ENCODE measurements at places on chromosomes 3 and 15.
A peak's percentile ranks its signal among the peaks of the same experiment; 100 is the strongest.

DNA sequence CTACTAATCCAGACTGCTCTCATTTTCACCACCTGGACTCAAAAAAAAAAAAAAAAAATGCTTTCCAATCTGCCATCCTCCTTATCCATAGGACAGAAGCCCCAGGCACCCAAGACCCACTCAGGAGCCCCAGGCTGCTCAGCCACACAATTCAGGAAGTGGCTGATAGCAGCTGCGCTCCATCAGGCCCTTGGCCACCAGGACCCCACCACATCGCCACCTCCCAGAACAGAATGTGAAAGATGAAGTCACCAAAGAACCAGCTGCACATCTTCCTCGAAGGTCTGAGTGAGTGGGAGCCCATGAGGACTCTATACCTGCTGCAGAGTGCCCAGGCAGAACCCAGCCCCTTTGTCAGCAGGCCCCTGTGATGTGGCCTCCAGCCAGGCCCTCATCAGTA is 19.5 kb downstream of the POC1A start:
- no peak for DNase-seq

DNA sequence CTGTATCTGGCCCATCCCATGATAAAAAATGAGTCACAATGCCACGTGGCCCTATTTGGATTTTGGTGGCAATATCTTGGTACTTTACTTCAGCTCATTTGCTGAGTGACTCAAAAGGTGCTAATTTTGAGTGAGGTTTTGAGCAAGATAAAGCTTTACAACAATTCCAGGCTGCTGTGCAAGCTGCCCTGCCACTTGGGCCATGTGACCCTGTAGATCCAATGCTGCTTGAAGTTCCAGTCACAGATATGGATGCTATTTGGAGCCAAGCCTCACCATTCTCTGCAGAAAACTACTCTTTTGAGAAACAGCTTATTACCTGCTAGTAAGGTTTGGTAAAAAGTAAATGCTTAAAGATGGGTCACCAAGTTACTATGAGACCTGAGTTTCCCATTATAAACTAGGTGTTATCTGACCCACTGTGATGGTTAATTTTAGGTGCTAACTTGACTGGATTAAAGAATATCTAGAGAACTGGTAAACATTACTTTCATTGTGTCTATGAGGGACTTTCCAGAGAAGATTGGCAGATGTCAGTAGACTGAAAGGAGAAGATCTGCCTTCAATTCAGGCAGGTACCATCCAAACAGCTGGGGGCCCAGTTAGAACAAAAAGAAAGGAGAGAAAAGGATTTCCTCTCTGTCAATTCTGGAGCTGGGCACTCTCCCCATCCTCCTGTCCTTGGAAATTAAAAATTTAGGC is 1083.9 kb downstream of the DIPK2A start:
- DNase-seq: no peak

DNA sequence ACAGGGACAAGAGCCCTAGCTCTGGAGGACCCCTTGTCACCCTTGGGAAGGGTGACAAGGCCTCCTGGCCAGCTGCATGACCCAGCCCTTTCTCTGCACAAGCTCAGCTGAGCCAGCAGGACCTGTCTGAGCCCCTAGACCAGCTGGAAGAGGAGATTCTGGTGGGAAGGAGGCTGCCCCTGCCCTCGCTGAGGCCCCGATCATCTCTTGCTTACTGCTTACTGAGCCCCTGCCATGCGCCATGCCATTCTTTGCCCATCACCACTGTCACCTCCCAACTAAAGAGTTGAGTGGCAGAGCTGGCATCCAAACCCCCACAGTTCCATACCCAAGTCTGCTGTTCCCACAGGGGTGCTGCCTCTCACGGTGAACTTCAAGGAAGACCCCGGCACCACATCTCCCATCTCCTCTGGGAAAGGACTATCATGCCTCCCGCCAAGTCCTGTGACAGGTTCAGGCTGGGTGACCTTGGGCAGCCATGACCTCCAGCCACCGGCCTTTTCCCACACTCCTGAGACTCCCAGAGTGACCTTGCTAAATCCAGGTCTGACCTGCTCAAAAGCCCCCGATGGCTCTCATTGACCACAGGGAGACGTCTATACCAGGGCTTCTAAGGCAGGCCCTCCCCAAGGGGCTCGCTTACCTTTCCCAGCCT is 34.0 kb downstream of the ACSBG1 start:
- DNase-seq: no peak

DNA sequence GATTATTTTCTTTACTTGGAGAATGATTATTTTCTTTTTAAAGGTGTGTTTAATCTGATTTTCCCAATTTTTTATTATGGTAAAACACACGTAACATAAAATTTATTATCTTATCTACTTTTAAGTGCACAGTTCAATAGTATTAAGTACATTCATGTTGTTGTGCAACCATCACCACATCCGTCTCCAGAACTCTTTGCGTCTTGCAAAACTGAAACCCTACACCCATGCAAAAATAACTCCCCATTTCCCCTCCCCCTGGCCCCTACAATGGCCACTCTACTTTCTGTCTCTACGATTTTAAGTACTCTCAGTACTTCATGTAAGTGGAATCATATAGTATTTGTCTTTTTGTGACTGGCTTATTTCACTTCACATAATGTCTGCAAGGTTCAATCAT is 230.7 kb downstream of the SATB1 start:
- DNase-seq: no peak

- peak; percentile 1 for DNase-seq
These were observed 880.1 kb downstream of the CADM2 start for GRCh38 chr3:85838921-85839320.

- no peak for DNase-seq
These were observed 215.7 kb downstream of the ULK4 start for GRCh38 chr3:41746215-41746614.

GRCh38 chr3:187976365-187976900 is 177.5 kb upstream of the LPP start:
- no peak for DNase-seq

- DNase-seq: no peak
These were observed 25.4 kb downstream of the LINGO1 start for GRCh38 chr15:77607111-77607893.

DNA sequence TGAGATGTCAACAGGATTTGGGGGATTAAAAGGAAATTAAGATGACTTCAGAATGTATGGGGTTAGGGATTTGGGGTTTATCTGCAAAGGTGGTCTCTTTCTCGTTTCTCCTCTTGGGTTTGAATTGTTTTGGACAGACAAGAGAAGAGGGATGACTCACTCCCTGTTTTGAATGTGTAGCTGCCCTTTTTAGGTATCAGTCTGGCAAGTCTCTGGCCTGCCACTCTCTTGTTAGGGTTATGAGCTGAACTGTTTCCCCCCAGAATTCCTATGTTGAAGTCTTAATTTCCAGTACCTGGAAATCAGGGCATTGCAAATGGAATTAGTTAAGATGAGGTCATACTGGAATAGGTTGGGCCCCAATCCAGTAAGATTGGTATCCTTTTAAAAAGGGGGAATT is 291.7 kb downstream of the MEX3B start:
- no peak for DNase-seq

GRCh38 chr15:29708519-29708918 is 113.7 kb downstream of the TJP1 start:
- DNase-seq: no peak

DNA sequence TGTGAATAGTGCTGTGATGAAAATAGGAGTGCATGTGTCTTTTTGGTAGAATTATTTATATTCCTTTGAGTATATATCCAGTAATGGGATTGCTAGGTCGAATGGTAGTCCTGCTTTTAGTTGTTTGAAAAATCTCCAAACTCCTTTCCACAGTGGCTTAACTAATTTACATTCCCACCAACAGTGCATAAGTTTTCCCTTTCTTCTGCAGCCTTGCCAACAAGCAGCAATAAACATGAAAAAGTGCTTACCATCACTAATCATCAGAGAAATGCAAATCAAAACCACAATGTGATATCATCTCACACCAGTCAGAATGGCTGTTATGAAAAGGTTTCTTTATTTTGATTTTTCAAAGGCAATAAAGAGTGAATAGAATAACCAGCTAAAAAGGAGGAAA is 1105.9 kb downstream of the NAALADL2 start:
- no peak for DNase-seq

DNA sequence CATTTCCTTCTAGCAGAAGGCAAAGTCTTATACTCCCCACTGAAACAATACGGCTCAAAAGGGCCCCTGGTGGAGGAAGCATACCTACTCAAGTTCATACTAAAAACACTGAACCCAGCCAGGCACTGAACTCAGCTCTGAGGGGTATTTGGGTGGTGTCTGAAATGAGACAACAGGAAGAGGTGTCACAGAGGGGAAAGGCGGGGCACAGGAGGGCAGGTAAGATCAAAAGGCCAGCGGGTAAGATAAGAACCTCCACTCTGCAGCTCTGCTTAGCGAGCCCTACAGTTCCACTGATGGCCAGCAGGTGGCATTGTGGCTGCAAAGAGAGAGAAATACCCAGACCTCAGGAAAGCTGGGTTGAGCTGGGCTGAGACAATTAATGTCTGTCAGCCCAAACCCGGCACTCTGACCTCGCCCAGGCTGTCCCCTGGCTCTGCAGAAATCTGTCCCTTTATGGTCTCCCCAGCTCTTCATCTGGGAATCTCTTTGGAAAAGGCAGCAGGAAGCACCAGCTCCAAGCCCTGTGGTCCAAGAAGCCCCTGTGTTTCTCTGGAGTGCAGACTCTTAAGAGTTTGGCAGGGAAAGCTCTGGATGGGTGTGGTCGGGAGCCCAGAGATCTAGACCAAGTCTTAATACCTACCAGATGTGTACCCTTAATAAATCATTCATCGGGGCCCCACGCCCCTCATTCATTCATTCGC is 8.4 kb downstream of the MFGE8 start:
- DNase-seq: peak; percentile 9

- no peak for DNase-seq
These were observed 90.0 kb upstream of the ADPGK start for GRCh38 chr15:72873379-72874233.

GRCh38 chr15:63933522-63933921 is 99.8 kb upstream of the HERC1 start:
- no peak for DNase-seq

DNA sequence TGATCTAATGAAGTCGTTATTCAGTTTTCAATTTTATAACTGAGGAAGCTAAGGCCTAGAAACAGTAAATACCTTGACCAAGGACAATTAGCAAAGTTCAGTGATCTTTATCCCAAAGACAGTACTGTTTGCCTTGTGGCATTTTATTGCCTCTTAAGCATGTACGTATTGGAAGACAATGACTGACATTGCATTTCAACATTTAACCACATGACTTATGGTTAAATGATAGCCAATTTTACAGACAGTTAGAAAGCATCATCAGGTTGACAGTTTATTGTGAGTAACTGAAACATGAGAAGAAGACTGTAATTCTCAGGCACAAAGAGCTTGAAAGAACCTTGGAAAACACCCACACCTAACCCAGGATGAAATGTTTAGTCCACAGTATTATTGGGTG is 390.8 kb upstream of the ZNF385D start:
- DNase-seq: no peak

GRCh38 chr3:148332509-148332908 is 365.2 kb upstream of the AGTR1 start:
- DNase-seq: peak; percentile 9

DNA sequence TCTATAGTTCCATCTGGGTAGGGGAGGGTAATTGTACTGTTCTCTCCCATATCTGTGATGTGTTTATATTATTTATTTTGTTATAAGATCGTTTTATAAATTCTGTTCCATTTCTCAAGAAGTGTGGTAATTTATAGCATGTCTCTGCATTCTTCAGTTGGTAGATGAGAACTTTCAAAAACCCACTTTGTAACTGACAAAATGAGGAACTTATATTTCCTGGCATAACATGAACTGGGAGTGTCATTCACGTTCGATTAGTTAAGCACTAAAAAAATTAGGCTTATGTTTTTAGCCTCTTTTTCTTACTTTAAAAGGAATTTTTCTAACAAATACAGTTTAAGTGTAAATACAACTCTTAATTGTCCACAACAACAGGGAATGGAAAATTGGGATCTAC is 230.8 kb downstream of the CGGBP1 start:
- no peak for DNase-seq

GRCh38 chr15:45521596-45522327 is 793 bp downstream of the SLC30A4 start:
- no peak for DNase-seq

DNA sequence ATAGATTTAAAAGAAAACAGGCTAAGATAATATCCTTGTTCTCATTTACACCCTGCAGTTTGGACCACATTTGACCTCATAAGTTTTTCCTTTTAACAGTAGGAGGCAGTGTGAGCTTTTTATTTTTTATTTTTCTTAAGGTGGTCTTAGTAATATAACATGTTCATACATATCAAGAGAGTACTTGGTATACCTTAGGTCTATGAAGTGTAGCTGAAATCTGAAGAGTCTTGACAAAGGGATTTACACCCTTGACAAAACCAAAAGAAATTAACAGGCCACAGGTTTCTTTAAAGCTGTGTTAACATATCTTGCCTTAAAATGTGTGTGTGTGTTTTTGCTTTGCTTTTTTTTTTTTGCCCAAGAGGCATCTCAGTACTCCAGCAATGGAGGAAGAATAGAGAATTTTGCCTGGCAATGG is 3.2 kb downstream of the RAP2B start:
- no peak for DNase-seq

DNA sequence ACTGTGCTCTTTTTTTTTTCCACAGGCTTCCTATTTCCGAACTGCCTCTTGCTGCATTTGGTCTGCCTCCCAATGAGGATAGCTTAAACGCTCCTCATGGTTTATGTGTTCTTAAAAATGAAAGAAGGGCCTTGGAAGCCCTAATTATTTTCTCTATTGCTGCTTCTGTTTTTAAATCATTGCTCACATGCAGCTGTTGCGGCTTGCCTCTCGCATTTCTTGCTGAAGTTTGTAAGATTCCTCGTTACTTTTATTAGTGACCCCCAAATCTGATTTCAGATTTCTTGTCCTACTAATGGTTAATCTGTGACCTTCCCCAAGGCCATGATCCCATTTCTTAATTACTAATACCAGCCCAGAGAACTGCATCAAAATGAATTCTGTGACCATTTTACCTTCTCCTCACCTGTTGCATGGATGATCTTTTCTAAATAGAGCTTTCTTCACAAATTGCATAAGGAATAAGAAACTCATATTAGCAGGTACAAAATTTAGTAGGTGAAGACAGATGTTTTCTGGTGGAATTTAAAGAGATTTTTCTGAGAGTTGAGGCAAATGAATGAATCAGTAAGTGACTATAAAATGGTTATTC is 1.8 kb downstream of the UBE2E1 start:
- DNase-seq: no peak
